ENCODE measurements at places on chromosomes 5 and 9.
A peak's percentile ranks its signal among the peaks of the same experiment; 100 is the strongest.

GRCh38 chr9:6243746-6244145 is 28.1 kb downstream of the IL33 start:
- no peak for DNase-seq

- DNase-seq: no peak
Observed at GRCh38 chr9:116940614-116941215, 253.6 kb downstream of the TRIM32 start.

DNA sequence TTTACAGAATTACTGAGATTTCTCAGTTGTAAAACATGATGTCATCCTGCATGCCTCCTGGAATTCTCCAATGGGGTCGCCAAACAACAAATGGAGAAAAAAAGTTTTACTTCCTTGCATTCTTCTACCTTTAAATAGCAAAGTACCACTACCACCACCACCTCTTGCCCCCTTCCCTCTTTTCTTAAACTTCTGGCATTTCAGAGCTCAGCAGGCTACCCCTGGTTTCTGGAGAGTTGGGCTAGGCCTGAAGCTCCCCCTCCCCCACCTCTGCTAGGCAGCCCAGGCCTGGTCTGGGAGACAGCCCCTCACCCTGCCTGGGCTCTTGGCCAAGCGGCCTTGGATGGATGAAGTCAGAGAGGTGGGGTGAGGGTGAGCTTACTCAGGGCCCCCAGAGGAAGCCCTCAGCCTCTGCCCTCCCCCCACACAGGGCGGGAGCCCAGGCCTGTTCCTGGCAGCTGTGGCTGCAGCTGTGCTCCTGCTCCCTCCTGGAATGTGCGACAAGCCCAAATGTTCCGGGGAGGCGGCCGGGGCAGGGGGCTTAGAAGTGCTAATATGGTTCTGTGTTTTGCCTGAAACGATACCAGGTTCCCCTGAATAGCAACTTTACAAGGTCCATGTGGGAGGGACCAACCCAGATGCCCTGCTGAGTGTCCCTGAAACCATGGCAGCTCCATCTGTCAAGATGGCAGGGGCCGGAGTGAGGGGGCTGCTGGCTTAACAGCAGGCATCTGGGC is 6.0 kb upstream of the CCIN start:
- DNase-seq: peak; percentile 89

DNA sequence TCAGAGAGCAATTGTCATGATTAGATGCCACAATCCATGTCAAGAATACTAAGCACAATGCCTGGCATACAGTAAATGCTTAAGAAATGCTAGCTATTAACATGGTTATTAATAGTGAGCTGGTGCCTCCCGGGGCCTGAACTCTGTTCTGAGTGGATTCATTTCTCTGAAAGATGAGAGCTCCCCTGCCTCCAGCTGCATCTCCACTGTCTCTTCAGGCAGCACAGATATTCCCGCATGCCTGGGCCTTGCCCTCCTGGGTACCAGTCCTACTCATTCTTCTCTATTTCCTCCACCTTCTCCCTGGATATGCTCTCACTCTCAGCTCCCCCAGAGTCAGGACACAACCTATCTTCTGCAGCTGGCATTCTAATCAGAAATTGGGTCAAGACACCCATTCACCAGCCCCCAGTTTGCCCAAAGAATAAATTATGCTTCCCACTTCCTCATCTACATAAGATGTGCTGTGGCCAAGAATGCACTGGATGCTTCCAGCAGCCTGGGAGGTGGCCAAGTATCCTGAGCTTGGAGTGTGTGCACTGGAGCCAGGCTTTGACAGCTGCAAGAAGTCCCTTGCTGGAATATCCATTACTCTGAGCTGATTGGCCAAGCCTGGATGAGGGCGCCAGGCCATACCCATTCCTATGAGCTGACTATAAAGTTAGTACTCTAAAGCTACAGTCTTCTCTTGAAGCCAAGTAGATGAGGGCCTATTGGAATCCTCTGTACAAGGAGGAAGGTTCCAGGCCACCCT is 669.0 kb downstream of the ACTL7B start:
- peak; percentile 23 for DNase-seq

GRCh38 chr5:173454736-173455598 is 126.8 kb upstream of the STC2 start:
- peak; percentile 94 for DNase-seq

- DNase-seq: peak; percentile 52
Observed at GRCh38 chr9:101028346-101029314, at the start of gene PLPPR1. Gene PLPPR1 (plus strand): TSS chr9:101028727.

DNA sequence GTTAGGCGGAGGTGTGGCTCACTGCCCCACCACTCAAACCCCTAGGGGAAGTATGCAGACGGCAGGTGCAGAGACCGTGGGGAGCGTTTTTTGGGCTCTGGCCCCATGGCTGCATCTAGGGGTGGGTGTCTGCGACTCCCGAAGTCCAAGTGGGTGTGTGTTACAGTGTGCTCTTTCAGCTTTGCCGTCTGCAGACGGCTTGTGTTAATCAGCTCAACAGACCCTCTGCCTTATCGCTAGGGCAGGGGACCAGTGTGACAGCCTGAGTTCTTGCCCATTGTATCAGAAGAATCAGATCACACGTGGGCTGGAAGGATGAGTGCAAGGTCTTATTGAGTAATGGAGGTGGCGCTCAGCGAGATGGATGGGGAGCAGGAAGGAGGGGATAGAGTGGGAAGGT is 162.8 kb downstream of the ENC1 start:
- DNase-seq: no peak

DNA sequence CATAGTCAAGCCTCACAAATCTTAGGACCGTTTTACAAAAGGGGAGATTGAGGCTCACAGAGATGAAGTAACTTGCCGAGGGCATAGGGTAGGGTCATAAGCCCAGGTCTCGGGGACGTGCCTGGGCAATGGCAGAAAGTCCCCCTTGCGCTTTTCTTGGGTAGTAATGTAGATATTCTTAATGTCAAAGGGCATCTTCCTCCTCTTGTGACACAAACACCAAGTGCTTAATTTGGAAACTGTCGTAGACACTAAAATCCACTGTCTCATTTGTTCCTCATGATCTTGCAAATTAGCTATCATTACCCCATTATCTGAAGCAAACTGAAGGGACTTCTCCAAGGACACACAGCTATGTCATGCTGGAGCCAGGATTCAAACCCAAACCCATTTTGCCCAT is 180.8 kb downstream of the GAS1 start:
- DNase-seq: no peak

GRCh38 chr5:14929293-14930065 is 57.9 kb upstream of the ANKH start:
- DNase-seq: no peak

DNA sequence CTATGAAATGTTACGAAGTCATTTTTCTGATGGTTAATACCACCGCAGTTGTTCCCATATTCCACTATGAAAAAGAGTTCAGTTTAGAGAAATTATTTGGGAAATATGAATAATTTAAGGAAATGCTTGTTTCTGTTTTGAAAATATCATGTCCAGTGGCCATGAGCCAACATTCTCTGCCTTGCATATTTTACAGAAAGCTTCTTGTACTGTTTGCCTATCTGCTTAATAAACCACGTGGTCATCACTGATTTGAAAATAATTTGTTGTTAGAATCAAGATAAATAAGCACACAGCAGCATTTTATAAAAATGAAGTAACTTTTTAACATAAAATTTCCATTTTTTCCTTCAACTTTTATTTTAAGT is 381.5 kb upstream of the CDH18 start:
- DNase-seq: no peak

DNA sequence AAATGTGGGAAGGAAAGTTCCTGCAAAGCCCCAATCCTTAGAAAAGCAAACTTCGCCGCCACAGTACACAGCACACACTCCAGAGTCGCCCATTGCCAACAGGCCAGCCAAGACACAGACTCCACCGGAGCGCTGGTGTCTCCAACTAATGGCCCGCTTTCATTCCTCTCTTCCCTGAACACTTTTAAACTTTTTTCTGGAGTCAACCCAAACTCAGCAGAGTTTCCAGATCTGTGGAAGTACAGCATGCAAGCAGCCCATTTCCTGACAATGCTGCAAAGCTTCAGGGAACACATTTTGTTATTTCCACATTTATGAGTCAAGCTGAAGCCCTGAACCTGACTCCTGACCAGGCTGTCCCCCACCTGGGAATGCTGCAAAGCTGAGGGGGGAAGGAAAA is 351.9 kb downstream of the NFIB start:
- DNase-seq: peak; percentile 65

GRCh38 chr5:126969548-126969947 is 60.8 kb downstream of the MARCHF3 start:
- no peak for DNase-seq

GRCh38 chr9:123640792-123641222 is 284.8 kb downstream of the CRB2 start:
- no peak for DNase-seq

- no peak for DNase-seq
Observed at GRCh38 chr5:65104831-65105230, 336.1 kb downstream of the CWC27 start.

Measured in cardiac fibroblast (primary cell).